Activated CD8-positive, alpha-beta memory T cell treated with anti-CD3 and anti-CD28 coated beads, Interleukin-2, amount 50 U/mL, for 48 hours (primary cell): ENCODE measurements at places on chromosomes 4 and X.

GRCh38 chrX:97482666-97483300 lies 599.1 kb downstream of the RPA4 start:
- no peak for DNase-seq

- DNase-seq, result peak; percentile 69
Measured at GRCh38 chr4:143559757-143560147, 46.2 kb downstream of the SMARCA5 start.

- no peak for DNase-seq
Measured at GRCh38 chrX:4930426-4930825, 1217.0 kb upstream of the PRKX start.

DNA sequence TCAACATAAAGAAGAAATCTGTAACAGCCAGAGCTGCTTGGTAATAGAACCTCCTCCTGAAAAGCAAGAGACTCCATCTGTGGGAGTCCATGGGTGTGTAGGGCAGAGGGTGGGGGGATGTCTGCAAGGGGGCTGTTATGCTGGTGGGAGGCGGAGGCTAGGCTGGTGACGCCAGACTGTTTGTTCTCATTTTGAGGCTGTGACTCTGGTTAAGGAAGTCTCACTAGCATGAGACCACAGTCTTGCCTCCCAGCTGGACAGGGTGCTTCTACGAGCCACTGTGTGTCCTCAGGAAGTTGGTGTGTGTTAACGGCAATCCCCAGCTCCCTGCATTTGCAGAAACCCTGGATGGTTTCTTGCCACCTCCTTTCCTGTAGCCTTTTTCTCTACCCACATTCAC lies 79.8 kb downstream of the NSUN7 start:
- no peak for DNase-seq

DNA sequence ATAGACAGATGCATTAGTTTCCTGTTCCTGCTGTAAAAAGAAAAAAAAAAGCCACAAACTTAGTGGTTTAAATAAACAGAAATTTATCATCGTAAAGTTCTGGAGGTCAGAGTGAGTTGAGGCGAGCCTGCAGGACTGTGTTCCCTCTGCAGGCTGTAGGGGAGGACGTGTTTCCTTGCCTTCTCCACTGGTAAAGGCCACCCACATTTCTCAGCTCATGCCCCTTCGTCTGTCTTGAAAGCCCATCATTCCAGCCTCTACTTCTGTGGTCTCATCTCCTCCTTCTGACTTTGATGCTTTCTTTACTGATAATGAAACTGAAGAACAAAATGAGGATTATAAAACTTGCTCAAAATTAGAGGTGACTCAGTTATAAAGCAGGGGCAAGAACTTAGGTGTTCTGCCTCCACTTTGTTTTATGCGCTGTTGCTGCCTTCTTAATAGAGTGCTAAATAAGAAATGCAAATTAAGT lies 143.0 kb downstream of the STIM2 start:
- DNase-seq, result peak; percentile 59

DNA sequence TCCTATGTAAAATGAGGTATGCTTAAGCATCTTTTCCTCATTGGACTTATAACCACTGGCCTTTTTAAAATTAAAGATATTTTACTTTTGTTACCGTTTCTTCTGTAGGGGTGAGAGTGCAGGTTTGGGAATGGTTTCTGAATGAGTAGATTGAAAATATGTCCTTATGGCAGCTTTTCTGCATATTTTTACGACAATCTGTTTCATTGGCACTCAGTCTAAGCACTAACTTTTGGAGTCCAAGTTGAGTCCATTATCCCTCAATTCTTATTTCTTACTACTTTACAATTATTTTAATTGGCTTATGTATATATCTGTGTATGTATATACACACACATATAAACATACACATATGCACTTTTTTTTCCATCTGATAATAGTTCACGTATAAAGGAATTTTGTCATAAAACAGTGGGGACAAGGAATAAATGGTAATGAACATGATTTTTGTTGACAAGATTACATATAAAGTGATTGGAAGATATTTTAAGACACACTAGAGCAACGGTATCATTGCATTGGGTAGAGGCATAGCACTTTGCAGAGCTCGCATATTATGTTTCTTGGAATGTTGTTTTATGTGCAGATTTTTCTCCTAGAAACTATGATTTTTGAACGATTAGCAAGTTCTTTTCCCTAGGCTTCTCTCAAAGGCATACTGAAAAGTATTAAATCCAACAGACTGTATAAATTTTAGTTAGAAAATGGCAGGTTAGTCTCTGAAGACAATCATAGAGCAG lies 133.0 kb downstream of the FAT4 start:
- no peak for DNase-seq

- no peak for DNase-seq
Measured at GRCh38 chr4:7629501-7630254, 194.9 kb upstream of the PSAPL1 start.

- DNase-seq, result no peak
Measured at GRCh38 chr4:177376024-177376423, 66.2 kb downstream of the AGA start.

DNA sequence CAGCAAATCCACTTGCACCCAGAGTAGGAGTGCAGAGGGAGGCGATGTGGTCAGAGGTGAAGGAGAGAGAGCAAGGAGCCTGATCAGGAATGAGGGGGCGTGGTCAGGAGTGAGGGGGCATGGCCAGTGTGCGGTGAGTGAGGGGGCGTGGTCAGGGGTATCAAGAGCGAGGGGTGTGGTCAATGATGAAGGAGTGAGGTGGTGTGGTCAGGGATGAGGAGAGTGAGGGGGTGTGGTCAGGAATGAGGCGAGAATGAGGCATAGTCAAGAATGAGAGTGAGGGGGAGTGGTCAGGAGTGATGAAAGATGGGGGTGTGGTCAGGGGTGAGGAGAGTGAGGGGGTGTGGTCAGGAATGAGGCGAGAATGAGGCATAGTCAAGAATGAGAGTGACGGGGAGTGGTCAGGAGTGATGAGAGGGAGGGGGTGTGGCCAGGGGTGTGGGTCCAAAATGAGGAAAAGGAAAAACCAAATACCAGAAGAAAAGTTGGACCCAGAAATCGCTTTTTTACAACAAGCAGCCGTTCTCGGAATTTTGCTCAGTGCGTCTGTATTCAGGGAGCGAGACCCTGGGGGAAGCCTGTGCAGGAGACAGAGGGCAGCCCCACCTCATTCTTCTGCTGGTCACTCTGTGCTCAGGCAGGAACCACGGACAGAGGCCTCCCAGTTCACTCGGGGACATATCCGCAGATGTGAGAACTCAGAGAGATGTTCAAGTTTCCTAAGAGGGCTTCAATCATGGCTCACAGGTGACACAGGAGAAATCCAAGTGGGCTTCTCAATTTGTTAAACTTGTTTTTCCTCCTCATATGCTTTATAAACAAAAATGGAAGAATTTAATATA lies 47.5 kb downstream of the MAGEA1 start:
- DNase-seq, result no peak

- DNase-seq, result no peak
Measured at GRCh38 chr4:12924253-12924652, 559.9 kb downstream of the RAB28 start.

DNA sequence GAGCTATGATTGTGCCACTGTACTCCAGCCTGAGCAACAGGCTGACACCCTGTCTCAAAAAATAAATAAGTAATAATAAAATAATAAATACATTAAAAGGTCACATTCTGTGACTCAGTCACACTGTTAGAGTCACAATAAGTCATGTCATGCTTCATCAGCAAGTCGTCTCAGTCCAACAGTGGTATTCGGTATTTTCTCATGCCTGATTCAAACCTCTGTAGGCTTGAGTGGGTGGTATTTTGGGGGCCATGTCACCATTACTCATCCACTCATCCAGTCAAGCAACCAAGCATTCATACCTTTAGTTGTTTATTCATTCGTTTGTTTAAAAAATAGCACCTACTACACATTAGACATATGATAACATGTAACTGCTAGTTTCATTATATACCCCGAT lies 46.9 kb downstream of the SUPT20HL2 start:
- DNase-seq, result no peak

GRCh38 chrX:40449956-40450706 lies 130.6 kb upstream of the ATP6AP2 start:
- DNase-seq, result no peak

DNA sequence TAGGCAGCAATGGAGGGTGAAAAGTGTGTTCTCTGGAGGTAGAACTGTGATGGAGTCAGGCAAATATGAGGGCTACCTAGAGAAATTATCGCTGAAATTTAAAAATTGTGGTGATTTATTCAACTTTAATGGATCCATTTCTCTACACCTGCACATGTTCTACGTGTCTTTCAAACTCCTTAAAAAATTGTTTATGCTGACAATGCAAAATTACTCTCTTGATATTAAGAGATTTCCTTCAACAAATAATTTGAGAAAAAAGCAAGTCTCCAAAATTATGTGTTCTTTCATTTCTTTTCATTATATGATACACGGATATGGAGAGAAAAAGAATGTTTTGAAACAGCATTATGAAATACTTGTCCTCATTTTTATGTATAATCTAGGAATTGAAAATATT lies 1151.4 kb upstream of the PABPC4L start:
- no peak for DNase-seq

DNA sequence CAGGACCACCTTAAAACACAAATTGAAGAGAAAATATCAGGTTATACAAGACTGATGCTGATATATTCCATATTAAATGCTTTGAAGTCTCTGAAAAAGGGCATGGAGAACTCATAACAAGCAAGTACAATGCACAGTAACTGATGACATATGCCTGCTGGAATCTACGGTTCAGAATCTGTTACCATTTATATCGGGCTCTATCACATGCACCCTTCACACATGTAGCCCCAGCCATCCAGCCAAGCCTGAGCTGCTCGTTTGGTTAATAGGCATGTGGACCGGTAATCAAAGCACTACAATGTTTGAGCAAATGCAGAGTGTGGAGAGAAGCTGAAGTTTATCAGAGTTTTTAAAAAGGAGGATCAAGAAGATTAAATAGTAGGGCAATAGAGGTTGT lies 11.8 kb downstream of the COMMD8 start:
- no peak for DNase-seq

GRCh38 chrX:23820235-23820782 lies 37.3 kb downstream of the SAT1 start:
- no peak for DNase-seq

GRCh38 chr4:151541389-151542071 lies 132.6 kb downstream of the FHIP1A start:
- DNase-seq, result no peak

DNA sequence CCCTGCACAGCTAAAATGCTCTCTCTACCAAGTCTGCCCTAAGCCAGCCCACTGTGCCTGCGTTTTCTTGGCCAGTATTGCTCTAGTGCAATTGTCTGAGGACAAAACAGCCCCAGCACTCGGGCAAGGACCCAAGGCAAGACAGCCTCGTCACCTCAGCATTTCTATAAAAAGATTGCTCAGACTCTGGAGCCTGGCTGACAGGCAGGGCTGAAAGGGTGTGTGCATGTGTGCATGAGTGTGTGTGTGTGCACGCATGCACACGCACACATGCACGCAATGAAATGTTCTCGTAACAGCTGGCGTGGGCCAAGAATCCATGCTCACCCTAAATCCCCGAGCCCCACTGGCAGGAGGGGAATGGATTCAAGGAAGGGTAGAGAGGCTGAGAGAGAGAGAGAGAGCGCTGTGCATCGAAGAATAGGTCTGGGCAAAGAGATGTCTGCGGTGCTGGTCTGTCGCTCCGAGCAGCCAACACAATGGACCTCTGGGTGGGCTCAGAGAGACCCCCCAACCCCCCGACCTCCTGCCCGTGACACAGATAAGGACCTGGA lies 579.2 kb downstream of the BCOR start:
- DNase-seq, result no peak

GRCh38 chr4:118279328-118279727 lies 73.5 kb downstream of the PRSS12 start:
- no peak for DNase-seq

DNA sequence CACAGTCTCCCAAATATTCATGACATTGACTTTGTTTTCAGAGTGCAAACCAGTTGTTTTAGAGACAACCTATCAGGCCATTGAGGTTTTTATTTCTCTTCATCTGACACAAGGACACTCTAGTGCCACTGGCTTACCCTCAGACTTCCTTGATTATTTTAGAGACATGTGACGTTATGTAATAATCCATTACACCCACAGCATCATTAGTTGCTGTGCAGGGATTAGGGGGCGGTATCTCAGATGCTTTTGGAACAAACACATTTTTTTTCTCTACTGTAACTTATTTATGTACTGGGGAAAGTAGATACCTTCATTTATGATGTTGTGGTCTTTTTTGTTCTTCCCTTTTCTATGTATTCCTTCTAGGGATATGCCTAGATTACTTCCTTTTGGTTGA lies 2293.1 kb downstream of the PCDH7 start:
- no peak for DNase-seq

GRCh38 chrX:47226071-47226470 lies 6.7 kb upstream of the USP11 start:
- no peak for DNase-seq

- DNase-seq, result no peak
Measured at GRCh38 chr4:107131295-107131694, 95.2 kb upstream of the DKK2 start.

GRCh38 chr4:154854362-154854761 lies 73.3 kb downstream of the RBM46 start:
- no peak for DNase-seq

DNA sequence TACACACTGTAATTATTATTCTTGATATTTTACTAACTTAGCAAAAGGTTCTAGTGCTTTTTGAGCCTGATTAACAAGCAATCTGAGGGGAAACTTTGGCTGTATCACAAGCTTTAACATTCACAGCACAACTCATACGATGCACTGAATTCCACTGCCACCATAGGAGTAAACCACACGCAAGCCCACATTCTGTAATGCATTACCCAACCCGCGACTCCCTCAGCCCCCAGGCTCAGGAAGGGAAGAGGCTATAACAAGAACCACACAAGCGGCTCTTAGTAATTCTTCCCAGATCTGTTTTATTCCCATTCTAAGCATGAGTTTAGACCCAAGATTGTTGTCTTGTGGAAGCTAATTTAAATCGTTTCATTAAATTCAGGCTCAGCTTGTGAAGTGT lies 138.5 kb upstream of the TBL1X start:
- DNase-seq, result no peak

GRCh38 chr4:68599150-68599549 lies 23.0 kb upstream of the UGT2B17 start:
- DNase-seq, result no peak

GRCh38 chr4:66178906-66179305 lies 508.6 kb upstream of the EPHA5 start:
- no peak for DNase-seq
